ENCODE measurements at places on chromosomes 13 and 19.

DNA sequence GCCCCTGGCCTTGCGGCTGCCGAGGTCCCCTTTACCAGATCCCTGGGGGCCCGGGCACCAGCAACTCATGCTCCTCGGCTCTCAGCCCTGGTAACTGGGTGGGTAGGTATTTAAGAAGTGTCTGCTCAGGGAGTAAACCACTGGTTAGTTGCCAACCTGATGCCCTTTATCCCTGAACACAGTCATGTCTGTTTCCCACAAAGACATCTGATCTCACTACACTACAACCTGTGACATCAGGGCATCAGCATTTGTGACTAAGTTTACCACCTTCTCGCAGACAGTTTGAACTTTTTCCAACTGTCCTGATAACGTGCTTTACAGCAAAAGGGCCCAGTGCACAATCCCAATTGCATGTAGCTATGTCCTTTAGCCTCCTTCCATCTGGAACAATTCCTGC is 22.0 kb downstream of the GGACT start:
- H3K27me3 ChIP-seq: no peaks in the 10 kb centered on the region
- H3K36me3 ChIP-seq: no peaks in the 10 kb centered on the region
- H3K27ac ChIP-seq: no peak overlapping the region
- no peak overlapping the region for H3K4me3 ChIP-seq
- no peak for DNase-seq
- no peaks in the 10 kb centered on the region for H3K4me1 ChIP-seq

- H3K27me3 ChIP-seq: no peaks in the 10 kb centered on the region
- no peak overlapping the region for H3K4me3 ChIP-seq
- H3K4me1 ChIP-seq: no peaks in the 10 kb centered on the region
- peak; percentile 26 for DNase-seq
Observed at GRCh38 chr13:98940325-98941001, 37.4 kb downstream of the DOCK9 start.

DNA sequence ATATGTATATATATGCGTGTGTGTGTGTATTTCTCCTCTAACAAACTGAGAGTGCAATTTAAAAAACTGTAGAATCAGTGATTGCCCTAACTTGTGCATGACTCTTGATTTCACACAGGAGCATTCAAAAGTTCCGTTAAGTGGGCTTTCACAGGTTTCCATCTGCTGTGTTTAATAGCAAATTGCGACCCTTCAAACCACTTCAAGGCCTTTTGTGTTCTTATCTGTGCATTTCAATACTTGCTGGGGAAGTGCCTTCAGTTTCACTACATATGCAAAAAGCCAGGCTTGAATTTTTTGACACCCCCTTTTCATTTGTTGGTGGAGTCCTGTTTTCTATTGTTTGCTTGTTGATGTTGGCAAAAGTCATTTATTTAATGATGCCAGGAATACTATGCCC is 158.0 kb downstream of the TM9SF2 start:
- H3K4me1 ChIP-seq: no peaks in the 10 kb centered on the region
- no peak for DNase-seq
- no peaks in the 10 kb centered on the region for H3K36me3 ChIP-seq
- H3K27ac ChIP-seq: no peak overlapping the region
- H3K4me3 ChIP-seq: no peak overlapping the region

- H3K4me3 ChIP-seq: no peak overlapping the region
- no peaks in the 10 kb centered on the region for H3K4me1 ChIP-seq
- H3K27ac ChIP-seq: no peak overlapping the region
- H3K36me3 ChIP-seq: peaks cover 20% of the 10 kb centered on the region
- no peak for DNase-seq
- no peaks in the 10 kb centered on the region for H3K27me3 ChIP-seq
Observed at GRCh38 chr19:13751436-13751835, 12.9 kb upstream of the MRI1 start.

DNA sequence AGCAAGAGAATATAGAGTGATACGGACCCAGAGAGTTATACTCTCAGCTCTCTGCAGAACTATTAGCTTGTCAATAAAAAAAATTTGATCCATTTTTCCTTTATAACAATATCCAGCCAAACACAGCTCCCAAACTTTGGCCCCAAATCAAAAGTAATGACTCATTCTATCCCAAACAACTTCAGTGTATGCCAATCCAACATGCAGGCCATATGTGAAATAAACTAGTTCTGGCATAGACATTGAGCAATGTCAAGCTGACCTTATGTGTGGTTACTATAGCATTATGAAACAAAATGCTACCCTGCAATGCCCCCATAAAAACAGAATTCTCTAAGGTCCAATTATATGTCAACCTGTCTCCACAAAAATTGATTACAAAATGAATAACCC is 209.5 kb downstream of the DNAJC15 start:
- H3K27me3 ChIP-seq: no peaks in the 10 kb centered on the region
- no peaks in the 10 kb centered on the region for H3K4me1 ChIP-seq
- no peak for DNase-seq
- no peak overlapping the region for H3K4me3 ChIP-seq

GRCh38 chr19:55440411-55441105 is 2.5 kb downstream of the SHISA7 start:
- no peak for DNase-seq
- H3K4me3 ChIP-seq: no peak overlapping the region
- peaks cover 4% of the 10 kb centered on the region for H3K4me1 ChIP-seq
- H3K27ac ChIP-seq: no peak overlapping the region
- H3K36me3 ChIP-seq: no peaks in the 10 kb centered on the region
- peaks cover 37% of the 10 kb centered on the region for H3K27me3 ChIP-seq

GRCh38 chr13:40271271-40271885 is 395.1 kb downstream of the FOXO1 start:
- DNase-seq: no peak
- no peak overlapping the region for H3K4me3 ChIP-seq
- H3K36me3 ChIP-seq: no peaks in the 10 kb centered on the region
- H3K27me3 ChIP-seq: no peaks in the 10 kb centered on the region
- H3K4me1 ChIP-seq: no peaks in the 10 kb centered on the region

DNA sequence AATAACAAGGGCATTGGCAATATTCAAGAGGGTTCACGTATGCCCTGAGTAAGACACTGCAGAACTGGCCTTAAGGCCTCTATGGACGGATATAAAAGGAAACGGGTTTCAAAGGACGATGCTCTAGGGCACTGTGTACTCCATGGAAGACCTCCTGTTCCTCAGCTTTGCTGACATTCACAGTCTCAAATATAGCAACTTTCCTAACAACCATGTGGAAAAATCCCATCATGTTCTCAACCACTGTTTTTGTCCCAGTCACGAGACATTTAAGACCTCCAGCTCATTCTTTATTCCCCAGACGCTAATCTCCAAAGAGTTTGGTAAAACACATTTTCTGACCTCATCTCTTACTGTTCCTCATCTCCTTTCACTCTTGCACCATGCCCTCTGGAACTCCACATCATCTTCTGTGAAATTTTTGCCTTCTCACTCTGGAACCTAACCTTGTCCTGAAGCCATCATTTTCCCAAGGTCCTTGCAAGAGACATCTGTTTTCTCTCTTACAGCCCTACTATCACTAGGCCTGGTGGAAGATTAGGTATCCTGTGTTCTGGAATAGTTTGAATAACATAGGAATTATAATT is 37.6 kb downstream of the SPRY2 start:
- no peak overlapping the region for H3K4me3 ChIP-seq
- H3K27me3 ChIP-seq: no peaks in the 10 kb centered on the region
- H3K36me3 ChIP-seq: no peaks in the 10 kb centered on the region
- no peaks in the 10 kb centered on the region for H3K4me1 ChIP-seq

DNA sequence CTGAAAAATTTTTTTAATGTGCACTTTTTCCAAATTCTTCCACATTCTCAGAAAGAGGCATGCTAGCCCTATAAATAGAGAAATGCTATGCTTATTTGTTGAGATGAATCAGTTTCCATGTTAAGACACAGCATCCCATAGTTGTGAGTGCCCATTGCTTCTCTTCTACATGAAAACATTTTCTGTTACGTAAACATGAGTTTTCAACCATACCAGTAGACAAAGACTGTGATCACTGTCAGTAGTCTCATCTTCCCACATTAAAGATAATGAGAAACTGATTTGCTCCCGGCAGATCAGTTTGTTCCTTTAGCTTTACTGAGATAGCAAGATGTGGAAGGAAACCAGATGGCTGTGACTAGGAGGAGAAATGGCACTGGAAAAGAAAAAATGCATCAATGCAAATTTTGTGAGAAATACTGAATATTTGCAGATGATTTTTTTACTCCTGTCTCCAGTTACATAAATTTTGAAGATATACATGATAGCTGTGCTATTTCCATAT is 45.8 kb upstream of the UFM1 start:
- no peaks in the 10 kb centered on the region for H3K27me3 ChIP-seq
- no peak overlapping the region for H3K27ac ChIP-seq
- H3K4me3 ChIP-seq: no peak overlapping the region
- no peaks in the 10 kb centered on the region for H3K4me1 ChIP-seq
- DNase-seq: no peak

DNA sequence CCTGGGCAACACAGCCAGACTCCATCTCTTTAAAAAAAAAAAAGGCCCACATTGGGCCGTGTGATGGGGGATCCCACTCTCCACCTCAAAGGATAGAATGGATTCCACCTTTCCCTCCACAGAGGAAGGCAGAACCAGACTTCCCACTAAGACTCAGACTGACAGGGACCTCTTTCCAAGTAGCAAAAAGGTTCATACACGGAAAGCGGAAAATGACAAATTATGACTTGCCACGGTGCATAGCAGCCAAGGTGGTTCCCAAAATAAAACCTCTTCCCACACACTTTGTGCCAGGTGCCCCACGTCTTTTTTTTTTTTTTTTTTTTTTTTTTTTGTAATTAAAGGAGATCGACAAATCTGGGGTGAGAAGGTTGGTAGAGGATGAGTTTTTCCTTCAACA is 14.4 kb upstream of the TTYH1 start:
- H3K4me3 ChIP-seq: no peak overlapping the region
- H3K27ac ChIP-seq: no peak overlapping the region
- H3K27me3 ChIP-seq: no peaks in the 10 kb centered on the region
- H3K36me3 ChIP-seq: no peaks in the 10 kb centered on the region
- H3K4me1 ChIP-seq: no peaks in the 10 kb centered on the region
- no peak for DNase-seq

DNA sequence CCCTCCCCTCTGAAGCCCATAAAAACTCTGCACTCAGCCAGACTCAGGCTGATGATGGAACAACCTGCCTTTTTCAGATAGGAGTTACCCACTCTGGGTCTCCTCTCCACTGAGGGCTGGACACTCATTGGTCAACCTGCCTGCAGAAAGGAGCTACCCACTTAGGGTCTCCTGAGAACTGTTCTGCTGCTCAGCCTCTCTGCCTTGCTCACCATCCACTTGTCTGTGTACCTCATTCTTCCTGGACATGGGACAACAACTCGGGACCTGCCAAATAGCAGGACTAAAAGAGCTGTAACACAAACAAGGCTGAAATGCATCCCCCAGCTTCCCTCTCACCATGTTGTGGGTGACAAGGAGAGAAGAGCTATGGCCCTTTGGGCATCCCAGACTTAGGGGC is 18.4 kb upstream of the RCBTB2 start:
- no peaks in the 10 kb centered on the region for H3K27me3 ChIP-seq
- H3K4me1 ChIP-seq: no peaks in the 10 kb centered on the region
- no peak overlapping the region for H3K4me3 ChIP-seq
- no peak for DNase-seq

DNA sequence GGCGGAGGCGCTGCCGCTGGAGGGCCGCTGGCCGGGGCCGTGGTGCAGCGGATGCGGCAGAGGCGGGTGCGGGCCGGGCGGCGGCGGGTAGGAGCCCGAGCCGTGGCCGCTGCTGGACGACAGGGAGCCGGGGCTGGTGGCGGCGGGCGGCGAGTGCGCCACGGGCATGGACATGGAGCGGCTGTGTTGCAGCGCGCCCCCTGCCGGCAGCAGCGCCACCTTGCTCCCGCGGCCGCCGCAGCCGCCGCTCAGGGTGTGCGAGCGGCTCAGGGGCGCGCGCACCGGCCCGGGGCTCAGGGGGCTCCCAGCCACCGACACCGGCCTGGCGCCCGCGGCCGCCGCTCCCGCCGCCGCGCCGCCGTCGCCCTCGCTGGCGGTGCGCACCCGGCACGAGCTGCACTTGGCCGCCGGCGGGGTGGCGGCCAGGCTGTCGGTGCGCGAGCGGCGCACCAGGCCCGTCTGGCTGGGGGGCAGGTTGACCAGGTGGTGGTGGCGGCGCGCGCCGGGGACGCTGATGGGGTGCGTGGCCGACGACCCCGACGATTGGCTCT is 1.7 kb downstream of the IRS2 start:
- DNase-seq: peak; percentile 90
- no peaks in the 10 kb centered on the region for H3K4me1 ChIP-seq
- peak overlapping the region; percentile 54 for H3K4me3 ChIP-seq
- H3K27me3 ChIP-seq: no peaks in the 10 kb centered on the region

GRCh38 chr13:109418111-109418510 is 368.3 kb downstream of the IRS2 start:
- DNase-seq: no peak
- no peak overlapping the region for H3K27ac ChIP-seq
- H3K36me3 ChIP-seq: no peaks in the 10 kb centered on the region
- H3K4me1 ChIP-seq: no peaks in the 10 kb centered on the region

DNA sequence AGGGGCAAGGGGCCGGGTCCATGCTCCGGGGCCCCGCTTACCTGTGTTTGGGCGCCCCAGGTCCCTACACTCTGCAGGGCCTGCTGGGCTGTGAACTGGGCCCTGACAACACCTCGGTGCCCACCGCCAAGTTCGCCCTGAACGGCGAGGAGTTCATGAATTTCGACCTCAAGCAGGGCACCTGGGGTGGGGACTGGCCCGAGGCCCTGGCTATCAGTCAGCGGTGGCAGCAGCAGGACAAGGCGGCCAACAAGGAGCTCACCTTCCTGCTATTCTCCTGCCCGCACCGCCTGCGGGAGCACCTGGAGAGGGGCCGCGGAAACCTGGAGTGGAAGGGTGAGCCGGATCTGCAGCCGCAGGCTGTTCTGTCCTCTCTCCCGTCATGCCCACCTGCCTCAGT is 1.7 kb downstream of the FCGRT start:
- no peak overlapping the region for H3K27ac ChIP-seq
- peaks cover 11% of the 10 kb centered on the region for H3K4me1 ChIP-seq
- peak overlapping the region; percentile 63 for H3K4me3 ChIP-seq
- H3K36me3 ChIP-seq: peaks cover 5% of the 10 kb centered on the region
- no peaks in the 10 kb centered on the region for H3K27me3 ChIP-seq

Data from kidney (tissue), 22 donors.